AG08395 (cell line): ENCODE measurements at places on chromosomes 5 and 9.

DNA sequence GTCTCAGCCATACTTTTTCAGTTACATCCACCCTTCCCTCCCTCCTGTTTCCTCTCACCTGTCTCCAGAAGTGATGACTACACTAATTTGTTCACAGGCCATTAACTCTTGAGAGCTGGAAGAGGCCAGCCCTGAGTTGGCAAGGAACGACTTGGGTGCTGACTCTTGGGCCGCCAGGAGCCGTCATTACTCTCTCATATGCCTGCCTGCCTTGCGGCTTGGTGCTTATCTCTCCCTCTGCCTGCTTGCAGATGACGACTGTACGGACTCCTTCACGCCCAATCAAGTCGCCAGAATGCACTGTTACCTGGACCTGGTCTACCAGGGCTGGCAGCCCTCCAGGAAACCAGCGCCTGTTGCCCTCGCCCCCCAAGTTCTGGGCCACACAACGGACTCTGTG, 66.1 kb downstream of the PAPPA start:
- no peak for DNase-seq

- no peak for DNase-seq
Measured at GRCh38 chr5:148963664-148964063, 99.2 kb downstream of the SH3TC2 start.

GRCh38 chr5:133455676-133456075, 156.7 kb downstream of the FSTL4 start:
- no peak for DNase-seq

DNA sequence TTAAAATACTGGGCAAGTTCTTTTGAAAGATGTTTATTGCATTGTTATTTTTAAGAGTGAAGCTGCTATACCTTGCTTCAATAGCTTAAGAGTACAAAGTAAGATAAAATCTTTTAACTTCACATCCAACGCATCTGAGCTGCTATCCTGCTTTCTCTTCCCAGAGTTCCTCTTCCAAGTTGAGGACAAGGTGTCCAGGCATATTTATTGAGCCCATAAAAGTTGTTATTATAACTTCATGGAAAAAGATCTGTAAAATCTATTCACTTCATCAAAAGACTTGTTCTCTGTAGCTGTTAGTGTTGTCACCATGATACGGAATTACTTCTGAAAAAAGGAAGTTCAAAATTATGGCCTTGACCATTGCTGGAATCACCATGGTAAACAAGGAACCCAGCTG, 306.2 kb upstream of the ELAVL2 start:
- no peak for DNase-seq

DNA sequence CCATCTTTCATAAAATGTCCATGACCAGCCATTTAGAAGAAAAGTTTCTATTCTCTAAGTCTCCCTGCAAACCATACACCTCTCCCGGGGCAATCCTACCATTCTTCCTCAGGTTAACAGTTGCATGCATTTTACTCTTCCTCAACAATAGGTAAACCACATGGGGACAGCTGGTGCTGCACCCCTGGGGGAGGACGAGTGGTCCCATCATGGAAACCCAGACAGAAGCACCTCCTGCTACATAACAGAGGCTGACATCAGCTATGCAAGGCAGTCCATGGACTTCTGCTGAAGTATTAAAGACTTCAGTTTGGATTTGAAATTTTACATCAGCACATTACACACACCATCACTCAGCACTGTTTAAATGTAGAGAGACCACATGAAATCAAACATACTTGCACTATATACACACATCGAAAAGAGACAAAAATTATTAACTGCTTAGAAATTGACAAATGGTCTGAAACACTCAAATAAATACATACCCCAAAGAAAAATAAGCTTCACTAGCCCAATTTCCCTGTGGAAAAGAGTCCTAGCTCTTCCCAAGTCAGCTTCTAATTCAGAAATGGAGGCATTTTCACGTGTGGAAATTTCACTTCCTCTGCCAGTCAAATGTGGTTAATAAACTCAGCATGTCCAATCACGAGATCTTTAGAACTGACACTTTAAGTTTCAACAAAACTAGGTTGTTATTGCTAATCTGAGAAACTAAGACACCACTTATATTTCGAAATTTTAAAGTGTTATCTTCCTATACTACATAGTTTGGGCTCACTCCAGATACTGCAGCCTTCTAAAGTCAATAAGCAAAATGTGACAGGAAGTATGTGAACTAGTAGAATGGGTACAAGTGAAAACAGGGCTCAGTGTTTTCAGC, 173.4 kb downstream of the ROR2 start:
- no peak for DNase-seq

DNA sequence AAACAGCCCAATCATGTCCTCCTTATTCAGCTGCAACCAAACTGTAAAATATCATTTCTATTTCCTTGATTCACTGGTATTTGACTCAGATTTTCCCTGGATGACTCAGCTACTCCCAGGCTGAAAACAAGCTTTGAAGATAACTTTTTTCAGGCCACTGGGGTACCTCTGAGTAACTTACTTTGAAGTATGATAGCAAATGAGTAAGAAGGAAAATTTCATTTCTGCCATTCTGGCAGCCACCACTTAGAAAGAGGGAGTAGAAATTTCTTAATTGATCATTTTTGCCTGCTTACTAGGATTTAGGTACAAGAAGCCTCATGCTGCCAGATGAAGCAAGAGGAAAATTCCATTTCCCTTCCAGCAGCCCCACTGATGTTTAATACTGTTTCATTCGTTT, 247.4 kb downstream of the PRELID2 start:
- DNase-seq: peak; percentile 85

DNA sequence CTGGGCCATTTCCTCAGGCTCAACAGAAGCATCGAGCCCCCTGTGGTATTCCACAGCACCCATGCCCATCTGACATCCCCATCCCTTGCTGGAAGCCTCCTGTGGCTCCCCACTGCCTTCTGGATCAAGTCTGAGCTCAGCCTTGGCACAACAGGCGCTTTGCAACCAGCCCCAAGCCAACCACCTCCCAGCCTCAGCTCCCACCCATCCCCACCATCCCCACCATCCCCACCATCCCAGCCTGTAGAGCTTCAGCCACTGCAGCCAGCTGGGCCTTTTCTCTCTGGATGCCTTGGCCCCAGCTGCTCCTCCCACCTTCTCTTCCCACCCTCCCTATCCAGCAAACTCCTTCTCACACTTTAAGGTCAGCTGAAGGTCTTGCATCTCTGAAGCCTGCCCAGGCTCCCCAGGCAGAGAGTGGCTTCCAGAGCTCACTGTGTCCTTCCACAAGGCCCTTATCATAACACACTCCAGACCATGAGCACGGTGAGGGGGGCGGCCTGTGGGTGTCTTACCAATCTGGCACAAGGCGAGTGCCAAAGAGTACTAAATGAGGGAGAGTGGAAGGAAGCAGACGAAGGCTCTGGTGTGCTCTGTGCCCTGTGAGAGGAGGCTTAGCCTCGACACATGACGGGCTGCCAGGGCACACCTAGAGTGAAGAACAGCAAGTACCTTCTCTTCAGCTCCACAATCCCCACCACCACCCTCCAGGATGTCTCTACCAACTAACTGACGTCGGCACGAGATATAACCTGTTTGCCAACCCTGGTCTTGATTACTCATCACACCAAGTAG, 6.5 kb downstream of the HIGD2A start:
- DNase-seq: no peak
